ENCODE measurements at places on chromosomes 2 and 18. TPM values are rescaled to one million over a fixed set of nuclear protein-coding genes. Genes with fewer than 3 reads are reported as not detected.
A peak's percentile ranks its signal among the peaks of the same experiment; 100 is the strongest.

SEPTIN10 gene
- total RNA-seq: 68.8 TPM

VIL1 gene
- 305 TPM for total RNA-seq

PSD4 gene
- 30.7 TPM for total RNA-seq

DNA sequence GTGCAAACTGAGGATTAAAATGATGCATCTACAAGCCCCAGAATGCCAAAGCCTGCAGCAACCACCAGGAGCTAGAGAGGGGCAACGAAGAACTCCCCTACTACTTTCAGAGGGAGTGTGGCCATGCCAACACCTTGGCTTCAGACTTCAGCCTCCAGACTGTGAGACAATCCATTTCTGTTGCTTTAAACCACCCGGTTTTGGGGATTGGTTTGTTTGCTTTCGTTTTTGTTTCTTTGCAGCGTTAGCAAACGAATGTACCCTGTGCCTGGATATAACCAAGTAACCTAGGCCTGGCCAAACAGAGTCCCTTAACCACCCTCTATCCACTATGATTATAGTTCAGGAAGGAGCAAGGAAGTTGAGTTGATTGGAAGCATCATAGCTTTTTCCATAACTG lies 171.2 kb upstream of the NCK2 start:
- H3K4me3 ChIP-seq: no peak overlapping the region
- H3K4me1 ChIP-seq: peaks cover 8% of the 10 kb centered on the region
- H3K27me3 ChIP-seq: peaks cover 29% of the 10 kb centered on the region
- no peaks in the 10 kb centered on the region for H3K36me3 ChIP-seq
- DNase-seq: no peak

DNA sequence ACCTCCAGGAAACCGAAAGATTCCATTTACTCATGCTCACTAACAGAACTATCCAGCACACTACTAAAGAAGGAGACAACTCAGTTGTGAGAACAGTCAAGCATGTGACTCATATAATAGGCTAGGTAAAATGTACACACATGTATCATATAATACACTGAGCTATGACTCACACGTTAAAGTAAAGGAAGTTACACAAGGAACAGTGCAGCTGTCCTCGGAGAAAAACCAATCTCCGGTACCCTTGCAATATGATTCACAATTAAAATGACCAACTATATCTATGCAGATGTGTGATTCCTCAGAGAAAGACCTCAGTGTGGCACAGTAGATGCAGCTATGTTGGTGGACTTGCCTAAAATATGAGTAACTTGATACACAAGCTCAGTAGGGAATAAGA lies 76.5 kb downstream of the STRN start:
- peaks cover 4% of the 10 kb centered on the region for H3K36me3 ChIP-seq
- no peak overlapping the region for H3K4me3 ChIP-seq
- no peak for DNase-seq
- no peaks in the 10 kb centered on the region for H3K4me1 ChIP-seq
- no peaks in the 10 kb centered on the region for H3K27me3 ChIP-seq
- H3K27ac ChIP-seq: no peak overlapping the region

DNA sequence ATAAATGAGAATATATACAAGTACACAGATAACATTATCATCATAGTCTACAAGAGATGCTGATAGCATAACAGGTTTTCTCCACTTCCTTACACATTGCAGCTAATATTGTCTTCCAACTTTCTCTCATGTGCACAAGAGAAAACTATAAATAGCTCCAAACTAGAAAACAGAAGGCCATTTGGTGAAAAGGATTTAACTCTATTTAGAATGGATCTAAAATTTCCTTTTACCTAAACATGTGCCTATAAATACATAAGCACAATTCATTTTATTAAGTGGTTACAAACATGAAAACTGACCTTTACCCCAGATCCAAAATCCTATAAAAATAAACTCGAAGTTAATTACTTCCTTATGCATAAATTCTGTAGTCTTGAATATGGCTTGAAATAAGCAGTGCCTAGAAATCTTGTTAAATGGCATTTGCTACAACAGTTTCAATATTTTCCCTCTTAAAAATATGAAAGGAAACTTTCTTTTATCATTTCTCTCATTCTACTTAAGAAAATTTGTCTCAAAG lies 41.6 kb downstream of the SLC25A12 start:
- H3K27ac ChIP-seq: no peak overlapping the region
- H3K4me3 ChIP-seq: no peak overlapping the region
- DNase-seq: no peak
- peaks cover 5% of the 10 kb centered on the region for H3K4me1 ChIP-seq

DNA sequence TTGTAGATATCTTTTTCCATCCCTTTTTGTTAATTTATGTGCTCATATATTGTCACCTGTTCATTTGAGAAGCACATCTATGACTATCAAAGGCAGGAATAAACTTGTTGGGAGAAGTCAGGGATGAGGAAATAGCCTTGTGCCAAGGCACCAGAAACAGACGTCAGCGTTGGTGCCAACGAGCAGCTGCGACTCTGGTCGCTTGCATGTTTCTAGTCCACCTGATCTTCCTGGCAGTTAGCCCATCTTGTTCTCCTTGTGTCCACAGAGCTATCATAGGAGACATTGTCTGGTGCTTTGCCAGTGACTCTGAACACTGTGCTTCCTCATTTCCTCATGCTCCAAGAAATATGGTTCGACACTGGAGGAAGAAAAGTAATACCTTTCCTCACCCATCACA lies 374.4 kb downstream of the PTPRM start:
- no peak overlapping the region for H3K4me3 ChIP-seq
- peaks cover 2% of the 10 kb centered on the region for H3K4me1 ChIP-seq
- H3K27me3 ChIP-seq: no peaks in the 10 kb centered on the region
- H3K27ac ChIP-seq: no peak overlapping the region
- H3K36me3 ChIP-seq: no peaks in the 10 kb centered on the region

DNA sequence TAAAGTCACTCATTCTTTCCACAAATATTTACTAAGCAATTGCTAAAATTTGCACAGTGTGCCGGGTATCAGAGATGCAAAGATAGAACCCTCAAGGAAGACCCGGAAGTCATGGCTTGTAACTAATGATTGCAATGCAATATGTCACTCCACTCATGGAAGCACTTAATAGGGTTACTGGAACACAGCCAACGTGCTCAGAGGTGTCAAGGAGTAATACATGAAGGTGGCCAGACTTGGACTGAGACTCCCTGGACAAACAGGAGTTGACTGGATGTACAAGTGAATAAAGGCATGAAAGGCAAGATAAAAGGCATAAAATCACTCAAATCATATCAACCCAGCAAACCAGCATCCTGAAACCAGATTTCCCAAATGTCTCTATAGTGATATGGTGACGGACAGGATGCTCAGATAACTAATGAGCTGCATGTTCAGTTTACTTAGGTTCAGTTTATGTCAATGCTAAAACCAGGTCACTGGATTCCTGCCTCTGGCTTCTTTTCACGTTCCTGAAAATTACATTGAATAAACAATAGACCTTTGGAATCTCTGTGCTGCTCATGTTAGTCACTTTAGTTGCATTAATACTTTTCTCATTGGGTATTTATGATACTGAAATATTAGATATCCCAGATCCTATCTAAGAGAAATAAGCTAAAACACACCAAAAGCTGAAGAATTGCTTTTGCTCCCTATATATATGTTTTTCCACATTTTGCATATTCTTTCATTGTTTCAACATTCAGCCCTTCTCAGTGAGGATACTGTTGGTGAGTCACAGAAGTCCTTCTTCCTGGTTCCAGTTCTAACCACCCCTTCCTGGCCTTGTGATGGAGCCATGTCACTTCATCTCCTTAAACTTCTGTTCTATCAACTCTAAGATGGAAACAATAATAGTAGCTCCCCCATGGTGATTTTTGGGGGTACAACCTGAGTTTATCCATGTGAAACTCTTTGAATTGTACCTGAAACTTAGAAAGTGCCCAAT lies 688.9 kb upstream of the ID2 start:
- peaks cover 7% of the 10 kb centered on the region for H3K4me1 ChIP-seq
- H3K27ac ChIP-seq: no peak overlapping the region
- no peak overlapping the region for H3K4me3 ChIP-seq
- H3K36me3 ChIP-seq: no peaks in the 10 kb centered on the region
- DNase-seq: no peak
- peaks cover 15% of the 10 kb centered on the region for H3K27me3 ChIP-seq

DNA sequence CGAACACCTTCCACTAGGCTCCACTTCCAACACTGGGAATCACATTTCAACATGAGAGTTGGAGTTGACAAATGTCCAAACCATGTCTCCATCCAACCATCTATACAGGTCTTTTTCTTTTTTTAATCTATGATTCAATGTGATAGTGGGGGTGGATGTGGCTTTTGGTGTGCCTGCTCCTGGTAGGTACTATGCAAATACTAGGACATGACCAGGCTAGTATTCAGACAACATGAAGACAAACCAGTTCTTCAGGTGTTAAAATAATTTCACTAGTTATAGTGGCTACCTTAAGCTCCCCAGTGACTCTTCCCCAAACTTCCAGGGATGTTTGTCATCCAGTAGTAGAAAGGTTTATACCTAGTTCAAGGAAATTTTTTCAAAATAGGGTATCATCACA lies 387.5 kb downstream of the CDH2 start:
- H3K27ac ChIP-seq: no peak overlapping the region
- no peaks in the 10 kb centered on the region for H3K36me3 ChIP-seq
- H3K4me1 ChIP-seq: peaks cover 41% of the 10 kb centered on the region
- no peak overlapping the region for H3K4me3 ChIP-seq

DNA sequence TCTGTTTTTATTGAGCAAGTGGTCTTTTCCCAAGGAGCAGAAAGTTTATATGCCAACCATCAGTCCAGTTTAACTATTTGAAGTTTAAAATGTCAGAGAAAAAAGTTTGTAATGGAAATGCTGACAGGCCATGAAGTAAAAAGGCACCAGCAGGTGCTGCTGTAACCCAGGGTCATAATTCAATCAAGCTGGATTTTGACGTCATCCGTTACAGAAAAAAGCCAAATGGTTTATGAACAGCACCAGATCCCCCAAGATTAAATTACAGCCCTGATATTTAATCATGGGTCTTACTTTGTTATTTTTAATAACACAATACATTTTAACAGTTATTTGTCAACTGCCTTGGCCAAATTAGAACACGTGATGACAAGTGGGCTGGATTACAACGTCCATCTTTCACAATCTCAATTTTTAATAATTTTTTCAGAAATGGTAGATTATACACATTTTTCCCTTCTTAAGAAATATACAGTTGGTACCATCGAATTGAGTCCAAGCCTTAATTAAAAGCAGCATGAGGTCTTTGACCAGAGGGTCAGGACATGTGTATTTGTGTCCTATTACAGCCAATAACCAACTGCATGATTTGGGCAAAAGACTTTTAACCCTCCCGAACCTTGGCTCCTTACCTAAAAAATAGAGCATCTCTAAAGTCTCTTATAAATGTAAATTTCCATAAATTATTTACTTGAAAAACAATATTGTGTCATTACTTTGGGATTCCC lies 10.0 kb downstream of the TCF4 start:
- H3K27ac ChIP-seq: no peak overlapping the region
- peaks cover 5% of the 10 kb centered on the region for H3K36me3 ChIP-seq
- peaks cover 34% of the 10 kb centered on the region for H3K4me1 ChIP-seq
- no peak overlapping the region for H3K4me3 ChIP-seq

DNA sequence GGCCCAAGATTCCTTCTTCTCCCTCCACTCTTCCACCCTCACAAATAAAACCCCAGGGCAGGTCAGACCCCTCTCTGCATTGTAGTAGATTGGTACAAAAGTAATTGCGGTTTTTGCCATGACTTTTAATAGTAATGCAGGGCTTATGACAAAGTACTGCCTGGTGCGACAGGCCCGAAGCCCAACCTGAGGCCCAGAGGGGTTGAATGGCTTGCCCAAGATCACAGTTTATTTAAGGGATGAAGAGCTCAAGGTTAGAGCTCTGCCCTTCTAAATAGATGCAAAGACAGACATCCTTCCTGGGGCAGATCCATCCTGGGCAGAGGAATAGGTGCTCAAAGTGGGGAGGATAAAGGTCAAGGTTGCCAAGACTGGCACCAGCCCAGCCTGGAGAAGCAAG lies 899 bp upstream of the PSTPIP2 start:
- H3K27ac ChIP-seq: no peak overlapping the region
- H3K4me3 ChIP-seq: peak overlapping the region; percentile 79
- peaks cover 10% of the 10 kb centered on the region for H3K27me3 ChIP-seq
- no peak for DNase-seq

GRCh38 chr2:95383635-95384027 lies 18.9 kb upstream of the FAHD2A start:
- H3K36me3 ChIP-seq: no peaks in the 10 kb centered on the region
- DNase-seq: no peak
- H3K27me3 ChIP-seq: peaks cover 36% of the 10 kb centered on the region
- no peak overlapping the region for H3K27ac ChIP-seq
- no peak overlapping the region for H3K4me3 ChIP-seq
- no peaks in the 10 kb centered on the region for H3K4me1 ChIP-seq

DNA sequence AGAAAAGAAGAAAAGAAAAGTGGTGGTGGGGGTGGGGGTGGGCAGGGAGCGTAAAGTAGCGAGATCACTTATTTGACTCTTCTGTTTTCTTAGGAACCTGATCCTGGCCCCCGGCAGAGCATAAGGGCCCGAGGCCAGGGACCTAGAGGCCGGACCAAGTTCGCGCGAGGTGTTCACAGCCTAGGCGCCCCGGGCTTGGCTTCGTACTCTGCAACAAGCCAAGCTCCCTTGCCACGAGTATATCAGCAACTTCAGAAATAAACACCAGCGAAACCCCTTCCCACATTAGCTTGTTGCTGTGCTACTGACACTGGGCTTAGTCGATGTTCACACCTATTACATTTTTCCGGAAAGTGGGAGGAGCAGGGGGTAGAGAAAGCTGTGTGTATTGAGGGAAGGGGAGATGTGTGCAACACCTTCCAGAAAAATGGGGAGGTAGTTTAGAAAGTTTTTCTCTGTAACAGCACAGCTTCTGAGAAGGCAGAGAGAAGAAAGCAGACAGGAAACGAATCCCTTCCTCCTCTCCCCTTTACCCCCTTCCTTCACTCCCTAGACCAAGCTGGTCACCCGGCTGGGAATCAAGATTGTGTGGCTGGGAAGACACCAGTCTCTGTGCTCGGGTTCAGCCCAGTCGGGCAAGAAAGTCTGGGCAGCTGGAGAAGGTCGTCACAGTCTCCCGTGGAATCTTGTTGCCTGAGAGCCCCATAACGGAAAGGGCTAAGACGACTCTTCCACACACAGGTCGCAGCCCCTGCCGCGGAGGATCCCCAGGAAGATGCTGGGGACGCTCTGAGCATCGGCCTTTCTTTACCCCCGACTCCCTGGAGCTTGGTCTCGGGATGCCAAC lies 12.0 kb upstream of the SATB2 start:
- no peak for DNase-seq
- H3K4me1 ChIP-seq: peaks cover 14% of the 10 kb centered on the region

- no peak overlapping the region for H3K4me3 ChIP-seq
- peaks cover 1% of the 10 kb centered on the region for H3K4me1 ChIP-seq
- H3K27ac ChIP-seq: no peak overlapping the region
- peaks cover 35% of the 10 kb centered on the region for H3K27me3 ChIP-seq
- DNase-seq: no peak
- no peaks in the 10 kb centered on the region for H3K36me3 ChIP-seq
Measured at GRCh38 chr18:5214583-5215351, 17.7 kb upstream of the AKAIN1 start.

Measured in progenitor cell of endocrine pancreas (in vitro differentiated cells).